NB4 (cell line): ENCODE measurements at places on chromosomes 1 and 21.

DNA sequence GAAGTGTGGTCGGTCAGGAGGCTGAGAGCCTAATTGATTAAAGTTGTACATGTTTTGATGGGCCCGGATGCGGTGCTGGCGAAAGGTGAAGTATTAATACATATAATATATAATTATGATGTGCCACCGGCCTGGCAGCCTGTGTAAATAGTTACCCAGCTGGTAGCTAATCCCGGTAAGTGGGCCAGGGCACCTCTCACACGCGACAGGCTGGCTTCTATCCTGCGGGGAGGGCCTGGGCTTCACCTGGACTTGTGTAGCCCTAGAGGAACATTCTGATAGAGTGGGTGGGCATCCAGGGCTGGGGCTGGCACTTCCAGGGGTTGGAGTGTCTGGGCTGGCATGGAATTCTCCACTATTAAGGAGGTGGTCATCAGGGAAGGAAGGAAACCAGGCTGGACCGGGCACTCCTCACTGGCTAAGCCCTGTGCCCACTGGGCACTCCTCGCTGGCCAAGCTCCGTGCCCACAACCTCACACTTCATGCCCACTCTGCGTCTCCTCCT is 48.3 kb downstream of the IGSF21 start:
- DNase-seq, result no peak

- no peak for DNase-seq
These were observed 26.5 kb downstream of the LRRC38 start for GRCh38 chr1:13487143-13487868.

DNA sequence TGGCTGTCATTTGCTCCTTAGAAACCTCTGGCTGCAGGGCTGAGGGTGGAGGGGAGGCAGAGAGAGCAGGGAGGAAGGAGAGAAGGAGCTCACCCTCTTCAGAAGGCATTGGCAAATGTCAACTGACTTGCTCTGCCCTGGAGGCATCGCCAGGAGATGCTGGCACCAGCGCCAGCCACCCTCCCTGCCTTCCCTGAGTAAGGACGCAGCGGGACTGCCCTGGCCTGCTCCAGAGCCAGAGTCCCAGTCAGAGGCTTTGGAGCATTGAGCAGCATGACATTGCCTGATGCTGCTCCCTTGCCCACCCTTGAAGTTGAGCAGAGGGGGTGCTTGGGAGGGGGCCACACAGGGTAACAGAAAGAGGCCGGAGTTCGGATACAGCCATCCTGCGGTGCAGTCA is 62.3 kb downstream of the DISP3 start:
- DNase-seq, result no peak

DNA sequence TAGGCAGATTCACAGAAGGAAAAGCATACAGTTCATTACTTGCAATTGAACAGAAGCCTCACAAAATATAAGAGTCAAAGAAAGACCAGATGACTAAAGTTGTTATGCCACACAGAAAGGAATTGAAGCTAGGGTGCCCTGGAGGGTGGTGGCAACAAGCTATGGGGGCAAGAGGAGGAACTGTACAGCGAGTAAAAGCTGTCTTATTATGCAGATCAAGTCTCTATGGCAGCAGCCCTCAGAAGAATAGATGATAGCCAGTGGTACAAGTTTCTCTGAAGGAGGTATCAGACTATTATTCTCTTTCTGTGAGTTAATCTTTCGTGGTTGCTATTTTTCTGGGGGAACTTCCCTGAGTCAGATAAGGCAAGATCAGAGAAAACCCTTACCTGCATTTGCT is 72.2 kb downstream of the C21orf91 start:
- no peak for DNase-seq

DNA sequence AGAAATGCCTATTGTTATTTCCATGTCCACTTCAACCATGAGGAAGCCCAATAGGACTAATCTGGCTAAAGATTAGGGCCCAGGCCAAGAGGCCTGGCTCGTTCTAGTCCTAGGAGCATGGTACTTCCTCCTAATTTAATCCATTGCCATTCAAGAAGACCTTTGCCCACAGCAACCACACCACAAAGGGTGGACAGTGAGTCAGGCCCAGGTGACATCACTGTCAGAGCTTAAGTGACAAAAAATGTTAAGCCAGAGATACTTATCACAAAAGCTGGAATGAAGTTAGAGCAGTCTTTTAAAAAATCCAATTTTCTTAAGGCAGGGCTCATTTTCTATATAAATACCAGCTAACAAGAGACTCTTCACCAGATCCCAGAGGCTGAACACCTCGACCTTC is at the start of gene SPRR3:
Gene SPRR3 (plus strand): TSS at position 368 of the 400 bp plus-strand sequence. CDS start 1,272 bp downstream, outside the sequence.
- DNase-seq, result peak; percentile 2

- peak; percentile 42 for DNase-seq
These were observed 1.4 kb downstream of the RWDD2B start for GRCh38 chr21:29017639-29018237.

DNA sequence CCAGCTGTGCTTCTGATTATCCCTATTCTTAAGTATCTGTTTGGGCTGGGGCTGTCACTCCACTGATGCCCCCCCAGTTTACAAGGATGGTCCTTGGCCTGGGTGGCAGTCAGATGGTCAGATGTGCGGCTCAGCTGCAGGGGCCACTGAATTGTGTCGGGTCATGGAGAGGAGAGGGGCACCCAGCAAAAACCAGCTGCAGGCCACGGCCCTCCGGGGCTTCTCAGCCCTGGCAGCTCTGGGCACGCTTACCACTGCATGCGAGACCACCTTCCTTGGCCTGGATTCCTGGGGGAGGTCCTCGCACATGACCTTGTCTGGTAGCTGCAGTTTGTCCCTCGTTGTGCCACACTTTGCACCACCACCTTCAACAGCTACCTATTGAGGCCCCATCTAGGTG is 164.9 kb upstream of the TMEM51 start:
- no peak for DNase-seq

- DNase-seq, result no peak
These were observed 90.1 kb downstream of the UCHL5 start for GRCh38 chr1:192969091-192969490.

DNA sequence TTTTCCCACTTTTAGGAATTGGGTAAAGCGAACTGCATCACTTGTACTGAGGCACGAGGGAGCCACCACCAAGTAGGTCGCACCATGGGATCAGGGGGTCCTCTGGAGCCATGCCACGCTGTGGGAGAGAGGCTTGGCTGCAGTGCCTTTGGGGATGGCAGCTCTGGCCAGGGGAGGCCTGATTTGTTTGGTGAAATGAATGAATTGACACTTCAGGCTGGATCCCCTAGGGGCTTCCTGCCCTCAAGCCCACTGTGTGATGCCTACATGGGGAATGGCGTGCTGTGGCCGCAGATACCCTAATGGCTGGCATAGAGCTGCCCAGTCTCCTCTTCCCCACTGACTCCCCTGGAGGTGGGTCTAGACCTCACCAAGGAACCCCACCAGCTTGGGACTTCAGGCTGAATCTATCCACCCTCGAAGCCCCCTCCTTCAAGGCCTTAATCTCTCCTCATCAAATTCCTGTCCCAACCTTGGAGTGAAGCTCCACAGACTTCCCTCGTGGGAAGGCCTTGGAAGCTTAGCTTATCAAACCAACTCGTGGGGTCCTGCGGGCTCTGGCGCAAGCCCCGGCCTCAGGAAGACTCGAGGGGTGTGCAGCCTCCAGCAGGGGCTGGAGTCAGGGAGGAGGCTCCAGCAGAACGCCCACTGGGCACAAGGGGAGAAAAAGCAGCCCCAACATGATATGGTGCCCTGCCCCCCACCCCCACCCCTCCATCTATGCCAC is 64.6 kb downstream of the VWA5B1 start:
- DNase-seq, result no peak

DNA sequence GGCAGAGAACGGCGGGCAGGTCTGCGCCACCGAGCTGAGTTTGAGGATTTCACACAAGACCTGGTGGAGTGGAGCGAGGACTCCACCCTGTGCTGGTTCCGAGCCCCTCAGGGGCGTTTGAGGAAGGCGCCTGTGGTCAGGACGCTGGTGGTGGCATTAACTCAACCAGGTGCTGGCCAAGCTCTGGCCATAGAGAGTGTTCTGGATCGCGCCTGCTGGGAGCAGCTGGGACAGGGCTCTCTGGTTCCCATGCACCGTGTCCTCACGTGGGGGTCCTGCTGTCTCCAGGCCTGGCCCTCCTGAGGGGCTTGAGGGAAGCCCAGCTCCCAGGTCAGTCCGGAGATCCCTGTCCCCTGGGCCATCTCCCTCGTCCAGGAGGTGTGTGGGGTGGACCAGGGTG is 24.8 kb upstream of the TTC34 start:
- no peak for DNase-seq

GRCh38 chr1:154957091-154957657 is 1.3 kb upstream of the PBXIP1 start:
- no peak for DNase-seq

DNA sequence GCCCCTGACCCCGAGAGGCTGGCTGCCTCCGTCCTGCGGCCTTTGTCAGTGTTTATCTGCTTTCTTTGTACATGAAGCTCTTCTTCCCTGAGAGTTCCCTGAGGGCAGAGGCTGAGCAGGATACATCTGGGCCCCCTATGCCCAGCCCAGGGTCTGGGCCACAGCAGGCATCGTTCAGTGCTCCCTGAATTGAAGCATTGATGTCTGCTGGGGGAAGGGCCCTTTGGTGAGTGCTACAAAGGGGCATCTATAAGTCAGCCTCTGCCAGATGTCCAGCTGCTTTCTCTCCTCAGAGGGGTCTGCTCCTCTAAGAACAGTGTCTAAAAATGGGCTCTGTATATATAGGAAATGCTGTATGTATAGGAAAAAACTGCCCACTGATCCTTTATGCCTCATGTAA is 2.1 kb downstream of the HEYL start:
- no peak for DNase-seq

DNA sequence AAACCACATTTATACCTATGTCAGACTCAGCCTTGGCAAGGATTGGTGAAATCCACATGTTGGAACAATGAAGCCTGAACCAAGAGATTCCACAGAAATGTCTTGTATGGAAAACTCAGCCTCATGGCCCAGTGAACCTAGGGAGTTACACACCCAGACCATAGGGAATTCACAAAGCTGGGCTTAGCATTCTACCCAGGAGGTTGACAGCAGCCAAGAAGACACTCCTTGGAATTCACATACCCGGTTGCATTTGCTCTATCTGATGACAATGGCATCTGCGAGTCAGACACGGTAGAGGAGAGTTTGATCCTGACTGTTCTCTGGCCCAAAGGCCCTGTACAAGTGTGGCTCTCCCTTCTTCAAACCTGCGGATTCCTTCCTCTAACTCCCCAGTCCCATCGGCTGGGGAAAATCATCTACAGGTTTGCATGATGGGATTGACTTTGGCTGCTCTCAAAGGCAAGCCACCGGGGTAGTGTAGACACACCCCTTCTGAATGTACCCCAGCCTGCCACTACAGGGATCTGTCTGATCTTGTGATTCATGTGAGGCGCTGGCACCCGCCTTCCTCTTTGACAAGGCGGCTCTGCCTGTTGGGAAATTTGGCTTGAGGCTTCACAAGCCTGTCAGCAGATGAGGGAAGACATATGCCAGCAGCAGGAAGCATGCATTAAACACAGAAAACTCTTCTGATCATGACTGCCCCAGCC is 297.3 kb upstream of the KAZN start:
- DNase-seq, result no peak

DNA sequence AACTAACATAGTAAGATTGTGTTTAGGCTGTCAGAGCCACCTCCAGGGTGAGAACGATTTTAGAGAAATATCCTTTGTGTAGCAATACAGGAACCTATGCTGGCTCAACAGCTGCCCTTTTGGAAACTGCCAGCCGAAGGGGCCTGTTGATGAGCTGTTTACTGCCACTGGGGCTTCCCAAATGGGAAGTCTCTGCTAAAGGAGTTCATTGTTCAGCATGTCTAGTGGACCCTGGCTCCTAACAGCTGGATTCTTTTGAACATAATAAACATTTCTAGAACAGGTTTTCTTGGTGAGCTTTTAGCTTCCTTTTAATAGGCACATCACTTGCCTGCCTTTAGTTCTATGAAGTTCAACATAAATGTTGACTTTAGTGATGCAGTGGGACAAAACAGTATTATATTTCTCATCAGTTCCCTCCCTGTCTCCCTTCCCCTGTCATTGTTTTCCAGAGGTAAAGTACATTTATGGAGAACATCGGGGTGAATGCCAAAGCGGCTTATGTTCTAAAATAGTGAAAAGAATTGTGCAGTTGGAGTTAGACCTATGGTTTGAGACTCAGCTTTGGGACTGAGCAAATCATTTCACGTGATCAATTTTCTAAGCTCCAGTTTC is 57.4 kb downstream of the UCK2 start:
- peak; percentile 63 for DNase-seq

DNA sequence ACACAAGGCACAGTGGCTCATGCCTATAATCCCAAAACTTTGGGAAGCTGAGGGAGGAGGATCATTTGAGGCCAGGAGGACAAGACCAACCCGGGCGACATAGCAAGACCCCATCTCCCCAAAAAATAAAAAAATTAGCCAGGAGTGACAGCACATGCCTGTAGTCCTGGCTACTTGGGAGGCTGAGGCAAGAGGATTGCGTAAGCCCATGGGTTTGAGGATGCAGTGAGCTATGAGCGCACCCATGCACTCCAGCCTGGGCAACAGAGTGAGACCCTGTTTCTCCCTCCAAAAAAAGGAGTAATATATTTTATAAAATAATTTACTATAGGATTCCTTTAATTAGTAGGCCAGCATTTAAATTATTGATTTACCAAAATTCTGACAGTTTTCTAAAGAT is 89.8 kb downstream of the ACBD6 start:
- no peak for DNase-seq

DNA sequence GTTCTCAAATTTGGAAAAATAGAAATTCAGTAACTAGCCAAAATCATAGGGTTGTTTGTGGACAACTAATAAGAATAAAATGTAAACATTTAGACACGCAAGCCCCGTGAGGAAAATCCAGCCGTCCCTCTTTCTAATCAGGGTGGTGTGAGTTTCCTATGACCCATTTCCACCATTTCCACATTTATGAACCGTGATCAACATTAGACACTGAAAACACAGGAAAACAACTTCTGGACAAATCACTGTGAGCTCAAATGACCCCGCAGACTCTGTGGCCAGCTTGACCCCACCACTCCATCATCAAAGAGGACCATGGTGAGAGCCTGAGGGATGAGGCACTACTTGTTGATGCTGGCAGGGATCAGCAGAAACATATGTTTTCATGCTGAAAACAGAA is 101.0 kb downstream of the SIM2 start:
- DNase-seq, result no peak

DNA sequence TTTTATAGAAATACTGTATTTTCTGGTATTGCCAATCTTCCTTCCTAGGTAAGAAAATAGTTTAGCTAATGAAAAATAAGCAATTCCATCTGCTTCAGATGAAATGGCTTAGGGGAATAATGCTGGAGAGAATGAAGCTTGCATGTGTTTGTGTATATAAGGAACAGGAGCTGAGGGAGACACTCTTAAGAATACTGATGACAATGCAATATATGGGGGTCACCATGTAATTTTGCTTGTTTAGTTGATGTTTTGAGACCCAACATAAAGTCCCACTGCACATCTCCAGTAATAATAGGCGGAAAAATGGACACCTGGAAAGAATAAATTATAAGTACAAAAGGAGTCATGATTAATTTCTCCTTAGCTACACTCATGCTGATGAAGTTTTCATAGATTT is 110.8 kb upstream of the BRINP3 start:
- no peak for DNase-seq
